ENCODE measurements at places on chromosomes 3 and 15.
A peak's percentile ranks its signal among the peaks of the same experiment; 100 is the strongest.

DNA sequence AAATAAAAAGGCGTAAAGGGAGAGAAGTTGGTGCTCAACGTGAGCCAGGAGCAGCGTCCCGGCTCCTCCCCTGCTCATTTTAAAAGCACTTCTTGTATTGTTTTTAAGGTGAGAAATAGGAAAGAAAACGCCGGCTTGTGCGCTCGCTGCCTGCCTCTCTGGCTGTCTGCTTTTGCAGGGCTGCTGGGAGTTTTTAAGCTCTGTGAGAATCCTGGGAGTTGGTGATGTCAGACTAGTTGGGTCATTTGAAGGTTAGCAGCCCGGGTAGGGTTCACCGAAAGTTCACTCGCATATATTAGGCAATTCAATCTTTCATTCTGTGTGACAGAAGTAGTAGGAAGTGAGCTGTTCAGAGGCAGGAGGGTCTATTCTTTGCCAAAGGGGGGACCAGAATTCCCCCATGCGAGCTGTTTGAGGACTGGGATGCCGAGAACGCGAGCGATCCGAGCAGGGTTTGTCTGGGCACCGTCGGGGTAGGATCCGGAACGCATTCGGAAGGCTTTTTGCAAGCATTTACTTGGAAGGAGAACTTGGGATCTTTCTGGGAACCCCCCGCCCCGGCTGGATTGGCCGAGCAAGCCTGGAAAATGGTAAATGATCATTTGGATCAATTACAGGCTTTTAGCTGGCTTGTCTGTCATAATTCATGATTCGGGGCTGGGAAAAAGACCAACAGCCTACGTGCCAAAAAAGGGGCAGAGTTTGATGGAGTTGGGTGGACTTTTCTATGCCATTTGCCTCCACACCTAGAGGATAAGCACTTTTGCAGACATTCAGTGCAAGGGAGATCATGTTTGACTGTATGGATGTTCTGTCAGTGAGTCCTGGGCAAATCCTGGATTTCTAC is at the start of gene RARB:
TSS of gene RARB (plus strand) at position 322 of the 847 bp plus-strand sequence. CDS start at position 791, 469 bp downstream.
- DNase-seq = peak; percentile 93

DNA sequence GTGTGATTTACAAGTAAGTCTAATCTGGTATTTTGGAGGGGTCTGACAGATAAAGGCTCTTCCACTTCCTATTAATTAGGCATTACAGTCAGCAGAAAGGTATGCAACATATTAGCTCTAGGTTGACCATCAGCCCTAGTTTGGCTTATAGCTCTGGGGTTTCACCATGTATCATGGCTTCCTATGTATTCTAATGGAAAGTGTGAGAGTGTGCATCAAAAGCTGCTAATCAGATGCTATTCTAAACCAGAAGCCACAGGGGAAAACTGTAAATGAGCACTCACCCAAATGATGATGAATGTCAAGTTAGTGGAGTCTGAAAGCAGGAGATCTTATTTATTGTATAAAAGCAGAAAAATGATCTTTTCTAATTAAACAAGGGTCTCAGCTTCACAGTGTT is 149.2 kb upstream of the MITF start:
- DNase-seq = no peak

DNA sequence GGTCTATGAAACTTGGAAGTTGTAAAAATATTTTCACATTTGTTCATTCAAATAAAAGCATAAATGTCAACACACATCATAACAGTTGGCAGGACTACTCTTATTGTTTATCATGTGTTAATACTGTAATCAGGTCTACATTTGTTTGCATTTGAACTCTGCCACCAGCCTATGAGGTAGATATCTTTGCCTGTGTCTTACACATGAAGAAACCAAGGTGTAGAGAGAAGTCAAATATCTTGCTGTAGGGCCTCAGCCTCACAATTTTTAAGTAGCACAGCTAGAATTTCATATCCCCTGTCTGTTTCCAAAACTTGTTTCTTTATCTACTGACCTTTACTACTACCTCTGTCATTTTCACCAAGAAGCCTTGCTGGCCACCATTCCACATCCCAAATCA is 161.9 kb downstream of the ZIC4 start:
- no peak for DNase-seq

DNA sequence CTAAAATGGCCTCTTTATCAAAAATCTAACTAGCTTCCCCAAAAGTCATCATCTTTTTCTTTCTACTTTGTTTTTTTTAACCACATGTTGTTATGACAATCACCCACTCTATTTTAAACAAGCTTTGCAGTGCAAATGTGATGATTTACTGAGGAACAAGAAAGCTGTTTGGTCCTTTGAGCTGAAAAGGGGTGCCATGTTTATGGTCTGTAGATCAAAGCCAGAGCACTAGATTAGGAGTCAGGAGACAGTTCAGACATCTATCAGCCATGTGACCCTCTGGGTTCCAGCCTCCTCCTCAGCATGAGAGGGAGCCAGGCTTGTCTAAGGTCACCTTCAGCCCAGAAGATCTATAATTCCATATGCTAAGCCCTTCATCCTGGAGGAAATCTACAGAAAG is 65.9 kb downstream of the RPL22L1 start:
- DNase-seq = no peak

DNA sequence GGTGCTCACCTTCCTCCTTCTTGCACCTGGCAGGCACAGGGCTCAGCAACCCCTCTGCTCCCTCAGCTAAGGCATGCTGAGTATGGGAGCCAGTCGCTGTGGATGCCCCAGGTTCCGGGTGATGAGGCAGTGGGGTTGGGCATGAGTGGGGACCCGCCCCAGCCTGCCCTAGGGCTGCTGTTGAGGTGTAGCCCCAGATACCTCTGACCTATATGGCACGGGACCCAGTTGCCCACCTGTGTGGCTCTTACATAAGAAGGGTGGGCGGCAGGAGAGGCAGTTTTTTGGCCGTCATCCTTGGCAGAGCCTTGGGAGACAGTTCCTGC is 21.0 kb downstream of the ACSBG1 start:
- DNase-seq = no peak

DNA sequence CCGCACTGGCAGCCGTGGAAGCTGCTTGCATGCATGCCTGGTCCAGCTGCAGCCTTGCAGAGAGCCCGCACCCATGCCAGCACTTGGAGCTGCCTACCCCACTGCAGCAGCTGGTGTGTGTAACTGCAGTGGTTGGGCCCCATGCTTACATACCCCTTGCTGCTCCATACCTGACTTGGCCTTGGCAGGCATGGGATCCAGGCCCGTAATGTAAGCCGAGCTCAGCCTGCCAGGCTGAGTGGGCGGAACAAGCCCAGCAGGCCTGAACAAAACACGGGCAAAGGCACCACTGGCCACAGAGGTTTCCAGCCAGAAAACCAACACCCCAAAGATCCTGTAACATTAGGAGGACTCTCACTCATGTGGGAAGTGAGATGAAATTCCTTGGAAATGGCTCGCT is 48.3 kb downstream of the SLC6A20 start:
- DNase-seq = no peak

DNA sequence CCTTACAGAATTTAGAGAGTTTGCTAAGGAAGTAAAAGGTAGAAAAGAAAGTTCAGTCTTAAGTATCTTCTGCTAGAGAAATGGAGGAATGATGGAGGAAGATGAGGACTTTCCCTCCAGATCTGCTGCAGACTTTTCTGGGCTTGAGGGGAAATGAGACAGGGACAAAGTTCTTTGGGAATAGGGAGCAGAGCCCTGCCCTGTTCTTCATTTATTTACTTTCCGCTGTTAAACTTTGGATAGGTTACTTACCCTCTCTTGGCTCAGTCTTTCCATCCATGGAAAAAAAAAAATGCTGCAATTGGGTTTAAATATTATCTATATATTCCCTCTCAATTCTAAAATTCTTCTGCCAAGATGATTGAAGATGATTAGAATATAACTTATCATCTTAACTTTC is 202.9 kb downstream of the TBL1XR1 start:
- DNase-seq = no peak

- no peak for DNase-seq
These were observed 26.2 kb upstream of the DCUN1D1 start for GRCh38 chr3:183006396-183007002.

GRCh38 chr3:49406571-49407565 is 4.9 kb downstream of the RHOA start:
- DNase-seq = no peak

DNA sequence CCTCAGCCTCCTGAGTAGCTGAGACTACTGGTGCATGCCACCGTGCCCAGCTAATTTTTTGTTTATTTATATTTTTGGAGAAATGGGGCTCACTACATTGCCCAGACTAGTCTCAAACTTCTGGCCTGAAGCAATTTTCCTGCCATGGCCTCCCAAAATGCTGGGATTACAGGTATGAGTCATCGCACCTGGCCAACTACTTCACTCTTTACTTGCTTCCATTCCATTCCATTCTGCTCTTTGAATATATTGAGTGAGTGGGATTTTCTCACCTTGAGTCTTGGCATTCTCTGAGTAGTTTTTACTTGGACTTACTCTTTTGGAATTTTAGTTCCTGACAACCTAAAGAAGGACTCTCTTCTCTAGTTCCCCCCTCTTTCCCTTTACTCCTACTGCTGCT is 93.8 kb upstream of the UNC13C start:
- no peak for DNase-seq

- no peak for DNase-seq
These were observed 358.7 kb downstream of the SQOR start for GRCh38 chr15:45993508-45993907.

DNA sequence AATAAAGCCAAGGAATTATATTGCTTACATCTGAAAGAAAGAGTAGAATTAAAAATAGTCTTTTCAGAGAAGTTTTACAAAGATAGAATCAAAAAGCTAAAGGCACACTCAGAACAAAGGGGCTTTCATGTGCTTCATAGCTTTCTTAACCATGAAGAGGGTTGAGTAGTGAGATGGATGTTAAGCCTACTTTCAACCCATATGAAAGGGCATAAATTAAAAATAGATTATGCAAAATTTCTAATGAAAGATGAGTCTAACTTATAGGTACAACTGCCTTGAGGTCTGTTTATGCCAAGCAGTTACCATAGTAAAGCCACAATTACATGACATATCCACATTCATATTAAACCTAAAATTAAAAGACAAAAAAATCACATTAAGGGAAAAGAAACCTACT is 223.3 kb upstream of the ARHGEF26 start:
- DNase-seq = no peak

DNA sequence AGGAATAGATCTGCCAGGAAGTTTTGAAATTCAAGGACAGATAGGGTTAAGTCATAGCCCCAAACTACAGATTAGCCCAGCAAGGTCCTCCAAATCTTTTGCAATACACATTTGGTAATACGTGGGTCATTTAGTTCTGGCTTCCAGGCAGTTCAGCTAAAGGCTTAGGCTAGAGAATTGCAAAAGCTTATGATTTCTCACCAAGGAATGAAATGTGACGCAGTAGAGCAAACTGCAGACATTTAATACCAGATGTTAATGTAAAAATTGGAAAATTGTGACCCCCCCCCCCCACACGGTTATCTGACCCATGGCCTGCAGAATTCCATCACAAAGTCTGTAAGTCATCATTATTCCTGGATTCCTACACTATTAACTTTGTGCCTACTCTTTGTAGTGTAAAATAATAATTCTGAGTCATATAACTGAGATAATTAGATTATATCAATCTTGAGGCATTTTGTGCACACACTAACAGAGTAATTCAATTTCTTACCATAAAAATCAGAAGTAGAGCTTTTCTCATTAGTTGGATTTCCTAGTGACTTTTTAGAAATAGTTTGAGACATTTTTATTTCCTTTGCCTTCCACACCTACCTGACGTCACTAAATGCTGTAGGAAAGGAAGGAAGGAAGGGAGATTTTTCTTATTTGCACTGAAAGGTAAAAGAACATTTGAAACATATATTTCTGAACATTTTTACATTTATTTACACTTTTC is 235.2 kb downstream of the DTWD1 start:
- no peak for DNase-seq

DNA sequence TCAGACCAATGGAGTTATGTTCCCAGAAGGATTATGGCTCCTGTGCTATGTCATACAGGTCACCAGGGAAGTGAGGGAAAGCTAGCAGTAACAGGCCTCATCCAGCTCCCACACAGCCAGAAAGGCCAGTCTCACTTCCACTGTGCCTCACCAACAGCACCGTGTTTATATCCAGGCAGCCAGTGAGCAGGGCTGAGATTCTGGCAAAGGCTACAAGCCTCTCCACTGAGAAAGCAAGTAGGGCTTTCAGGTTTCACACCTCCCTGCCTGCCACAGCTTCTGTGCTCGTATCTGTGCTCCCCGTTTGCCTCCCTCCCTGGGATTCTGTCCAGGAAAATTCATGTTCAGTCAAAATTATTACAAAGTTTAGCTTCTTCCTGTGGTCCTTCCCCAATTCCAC is 14.9 kb upstream of the CFAP20DC start:
- DNase-seq = no peak

GRCh38 chr3:60536420-60536819 is 714.8 kb downstream of the FHIT start:
- no peak for DNase-seq

GRCh38 chr3:154210986-154211385 is 89.8 kb downstream of the ARHGEF26 start:
- no peak for DNase-seq

DNA sequence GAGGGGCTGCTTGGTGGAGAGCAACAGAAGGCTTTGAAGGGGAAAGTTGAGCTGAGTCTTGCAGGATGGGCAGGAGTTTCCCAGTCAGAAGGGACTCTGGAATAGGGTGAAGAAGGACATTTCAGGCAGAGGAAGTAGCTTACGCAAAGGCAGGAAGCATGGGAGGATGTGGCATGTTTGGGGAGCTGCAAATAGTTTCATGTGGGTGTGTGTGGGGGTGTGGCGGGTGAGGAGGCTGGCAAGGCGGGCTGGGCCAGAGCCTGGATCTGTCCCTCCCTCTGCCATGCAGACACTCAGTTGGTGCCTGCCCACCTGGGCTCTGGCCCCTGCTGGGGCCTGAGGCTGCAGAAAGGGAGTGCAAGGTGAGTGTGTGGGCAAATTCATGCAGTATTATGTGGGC is 10.4 kb downstream of the TEX264 start:
- DNase-seq = no peak

- no peak for DNase-seq
These were observed 536.1 kb downstream of the PYDC2 start for GRCh38 chr3:191997093-191997492.

DNA sequence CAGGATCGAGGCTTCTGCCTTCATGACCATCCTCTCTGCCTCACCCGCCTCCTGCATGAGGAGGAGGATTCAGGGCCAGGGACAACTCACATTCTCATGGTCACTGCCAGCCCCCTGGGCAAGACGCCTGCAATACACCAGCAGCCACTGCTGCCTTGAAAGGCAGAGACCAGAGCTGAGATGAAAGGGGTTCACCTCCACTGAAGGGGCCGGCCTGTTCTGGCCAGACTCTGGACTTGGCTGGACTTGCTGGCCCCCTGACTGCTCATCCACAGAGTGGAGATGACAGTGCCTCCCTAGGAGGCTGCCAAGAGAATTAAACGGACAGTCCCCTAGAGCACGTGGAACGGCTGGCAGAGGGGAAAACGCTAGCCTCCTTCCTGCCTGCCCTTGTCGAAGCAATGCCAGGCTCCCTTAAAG is 35.2 kb downstream of the MGLL start:
- peak; percentile 75 for DNase-seq

GRCh38 chr3:160883373-160883772 is 127.3 kb downstream of the PPM1L start:
- no peak for DNase-seq

GRCh38 chr3:194687638-194688199 is 2.0 kb downstream of the FAM43A start:
- DNase-seq = peak; percentile 82

- no peak for DNase-seq
These were observed 69.0 kb downstream of the IGF1R start for GRCh38 chr15:98717371-98717770.

- DNase-seq = no peak
These were observed 106.5 kb upstream of the ACP3 start for GRCh38 chr3:132210476-132211346.

Data from right atrium auricular region (tissue), 2 donors.